ENCODE measurements at places on chromosomes 7 and 10.

GRCh38 chr7:3321206-3321605 is 20.2 kb downstream of the SDK1 start:
- DNase-seq, result no peak

GRCh38 chr10:24722131-24722675 is 1.5 kb downstream of the ARHGAP21 start:
- no peak for DNase-seq

- no peak for DNase-seq
These were observed 102.3 kb upstream of the MTPN start for GRCh38 chr7:136079478-136079892.

- no peak for DNase-seq
These were observed 27.4 kb upstream of the GOLGA7B start for GRCh38 chr10:97822261-97822687.
